ENCODE measurements at places on chromosomes 13 and 19. TPM values are rescaled to one million over a fixed set of nuclear protein-coding genes. Genes with fewer than 3 reads are reported as not detected.

CKM gene
- not detected for total RNA-seq

SCGB2B2 gene
- total RNA-seq = 1.2 TPM

KMT2B gene
- 11.6 TPM for total RNA-seq

UQCRFS1 gene
- total RNA-seq = 22.1 TPM

PSG2 gene
- not detected for total RNA-seq

DPF1 gene
- 35.4 TPM for total RNA-seq

RDH8 gene
- not detected for total RNA-seq

PEAK3 gene
- under 0.01 TPM for total RNA-seq

PNPLA6 gene
- 36.4 TPM for total RNA-seq

LYPD3 gene
- 0.49 TPM for total RNA-seq

NOTCH3 gene
- total RNA-seq = 14.3 TPM

Measured in temporal lobe (tissue), 4 donors.